GM23248 (cell line): ENCODE measurements at places on chromosomes 11 and 22. TPM values are rescaled to one million over a fixed set of nuclear protein-coding genes. Genes with fewer than 3 reads are reported as not detected.

HTR3A gene
- polyA plus RNA-seq = not detected in 2 replicates

GGTLC2 gene
- polyA plus RNA-seq = not detected in 2 replicates

MICAL3 gene
- 6.1 and 6.6 TPM in 2 replicates for polyA plus RNA-seq

MTMR2 gene
- 42.1 and 44.2 TPM in 2 replicates for polyA plus RNA-seq

MUC5B gene
- polyA plus RNA-seq = not detected in 2 replicates

ROBO4 gene
- 0.53 and 1.1 TPM in 2 replicates for polyA plus RNA-seq

TNKS1BP1 gene
- 88.2 and 88.8 TPM in 2 replicates for polyA plus RNA-seq

MMP8 gene
- not detected in 2 replicates for polyA plus RNA-seq
